ENCODE measurements at places on chromosomes 12 and 14.
A peak's percentile ranks its signal among the peaks of the same experiment; 100 is the strongest.

DNA sequence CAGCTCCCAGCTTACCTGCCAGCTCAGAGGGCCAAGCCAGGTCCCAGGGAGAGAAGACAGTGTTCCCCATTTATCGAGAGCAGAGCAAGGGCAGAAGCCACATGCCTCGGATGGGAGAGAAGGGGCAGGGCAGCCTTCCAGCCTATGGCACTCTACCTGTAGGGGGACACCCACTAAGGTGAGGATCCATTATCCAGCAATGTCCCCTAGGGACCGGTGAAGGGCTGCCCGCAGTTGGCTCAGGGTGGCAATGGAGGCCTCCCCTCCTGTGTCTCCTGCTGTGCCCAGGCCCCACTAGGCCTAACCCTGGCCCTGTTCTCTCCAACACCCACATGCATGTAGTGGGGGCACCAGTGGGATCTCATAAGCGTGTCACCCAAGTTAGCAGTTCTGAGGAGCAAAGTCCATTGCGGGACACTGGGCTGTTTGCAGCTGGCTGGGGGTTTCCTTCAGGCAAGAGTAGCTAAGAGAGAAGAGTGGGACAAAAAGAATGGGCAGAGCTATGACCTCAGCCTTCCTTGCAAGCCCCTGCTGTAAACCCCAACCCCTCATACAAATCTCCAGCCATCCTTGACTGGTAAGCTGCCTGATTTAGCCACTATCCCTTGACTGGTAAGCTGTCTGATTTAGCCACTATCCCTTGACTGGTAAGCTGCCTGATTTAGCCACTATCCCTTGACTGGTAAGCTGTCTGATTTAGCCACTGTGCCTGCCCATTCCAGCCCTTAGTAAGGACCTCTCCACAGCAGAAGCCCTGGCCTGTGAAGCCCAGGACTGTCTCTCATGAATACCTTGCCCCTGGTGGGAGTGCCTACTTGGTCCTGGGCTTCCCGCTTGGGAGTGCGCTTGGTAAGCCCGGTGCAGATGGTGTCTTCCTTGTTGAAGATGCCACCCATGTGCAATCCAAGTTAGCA, 5.2 kb upstream of the ASB2 start:
- no peak for DNase-seq

DNA sequence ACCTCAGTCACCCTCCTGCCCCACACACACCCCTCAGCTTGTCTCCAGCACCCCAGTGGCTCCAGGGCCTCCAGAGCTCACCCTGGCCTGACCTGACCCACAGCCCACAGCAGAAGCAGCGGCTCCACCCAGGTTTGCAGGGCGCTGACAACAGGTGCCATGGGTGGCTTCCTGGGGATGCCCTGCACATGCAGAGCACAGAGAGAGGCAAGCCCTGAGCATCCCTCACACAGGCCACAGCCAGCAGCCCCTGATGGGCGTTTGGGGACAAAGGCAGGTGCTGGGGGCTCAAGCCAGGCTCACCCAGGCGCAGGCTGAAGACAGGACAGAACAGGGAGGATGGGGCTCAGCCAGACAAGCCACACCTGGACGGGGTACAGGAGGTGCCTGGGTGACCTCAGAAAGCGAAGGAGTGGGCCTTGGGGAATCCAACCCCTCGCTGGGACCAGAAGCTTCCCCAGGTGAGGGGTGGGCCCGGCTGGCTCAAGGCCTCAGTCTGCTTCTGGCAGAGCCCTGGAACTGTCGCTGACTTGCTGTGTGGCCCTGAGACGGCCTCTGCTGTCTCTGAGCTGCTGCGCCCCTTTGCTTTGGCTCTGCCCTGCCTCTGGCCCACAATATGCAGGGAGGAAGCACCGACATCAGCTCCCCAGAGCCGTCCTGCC, 10.6 kb downstream of the ARL6IP4 start:
- DNase-seq, result no peak

- DNase-seq, result peak; percentile 40
Observed at GRCh38 chr12:92553389-92553788, 149.4 kb upstream of the PLEKHG7 start.

DNA sequence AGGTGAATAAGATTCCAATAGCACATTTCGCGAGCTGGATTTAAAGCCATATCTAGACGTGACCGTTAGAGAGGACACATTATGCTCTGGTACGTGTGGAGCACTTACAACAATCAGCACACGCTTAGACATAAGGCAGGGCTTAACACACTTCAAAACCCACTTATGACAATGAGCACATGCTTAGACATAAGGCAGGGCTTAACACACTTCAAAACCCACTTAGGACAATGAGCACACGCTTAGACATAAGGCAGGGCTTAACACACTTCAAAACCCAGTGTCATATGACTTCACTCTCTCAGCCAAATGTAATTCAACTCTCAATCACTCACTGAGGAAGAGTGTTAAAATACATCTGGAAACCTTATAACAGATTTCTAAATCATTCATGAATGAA, 11.2 kb upstream of the PLD4 start:
- no peak for DNase-seq

DNA sequence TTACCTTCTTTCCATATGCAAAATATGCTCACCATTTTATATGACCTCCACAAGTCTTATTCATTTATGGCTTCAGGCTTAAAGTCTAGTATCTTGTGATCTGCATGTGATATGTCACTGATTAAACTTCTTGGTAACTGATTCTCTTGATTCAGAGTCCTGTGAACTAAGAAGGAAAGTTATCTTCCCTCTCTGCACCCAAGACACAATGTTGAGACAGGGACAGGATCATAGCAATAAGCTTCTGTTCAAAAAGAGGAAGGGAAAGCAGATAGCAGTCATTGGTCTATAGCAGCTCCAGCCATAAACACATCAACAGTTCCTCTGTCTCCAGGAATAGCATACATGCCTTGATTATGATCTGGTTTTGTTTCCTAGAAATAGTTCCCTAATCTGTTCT, 103.1 kb downstream of the UNC79 start:
- DNase-seq, result no peak

GRCh38 chr14:90567991-90568390, 171.2 kb downstream of the CALM1 start:
- no peak for DNase-seq

GRCh38 chr14:97490521-97491070, 693.4 kb downstream of the VRK1 start:
- no peak for DNase-seq

DNA sequence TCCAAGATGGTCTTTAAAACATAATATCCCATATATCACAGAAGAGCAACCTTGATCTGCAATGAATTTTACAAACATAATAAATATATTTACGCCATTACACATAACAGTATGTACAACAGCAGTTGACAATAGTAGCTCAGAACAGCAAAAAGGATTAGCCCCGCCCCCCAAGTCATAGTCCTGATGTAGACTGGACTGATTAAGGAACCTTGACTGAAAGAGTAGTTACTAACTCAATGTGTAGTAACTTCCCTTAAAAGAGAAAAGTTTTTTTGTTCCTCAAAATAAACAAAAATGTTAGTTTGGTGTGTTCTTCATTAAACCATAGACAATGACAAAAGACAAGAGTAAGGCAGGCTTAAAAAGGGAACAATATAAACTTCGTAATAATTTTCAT, 44.5 kb downstream of the GTF2A1 start:
- DNase-seq, result no peak

GRCh38 chr14:69632164-69632563, 20.8 kb downstream of the SUSD6 start:
- no peak for DNase-seq

GRCh38 chr14:33850826-33851225, 100.0 kb downstream of the EGLN3 start:
- no peak for DNase-seq

GRCh38 chr12:26150736-26151450, 26.1 kb upstream of the BHLHE41 start:
- DNase-seq, result no peak

DNA sequence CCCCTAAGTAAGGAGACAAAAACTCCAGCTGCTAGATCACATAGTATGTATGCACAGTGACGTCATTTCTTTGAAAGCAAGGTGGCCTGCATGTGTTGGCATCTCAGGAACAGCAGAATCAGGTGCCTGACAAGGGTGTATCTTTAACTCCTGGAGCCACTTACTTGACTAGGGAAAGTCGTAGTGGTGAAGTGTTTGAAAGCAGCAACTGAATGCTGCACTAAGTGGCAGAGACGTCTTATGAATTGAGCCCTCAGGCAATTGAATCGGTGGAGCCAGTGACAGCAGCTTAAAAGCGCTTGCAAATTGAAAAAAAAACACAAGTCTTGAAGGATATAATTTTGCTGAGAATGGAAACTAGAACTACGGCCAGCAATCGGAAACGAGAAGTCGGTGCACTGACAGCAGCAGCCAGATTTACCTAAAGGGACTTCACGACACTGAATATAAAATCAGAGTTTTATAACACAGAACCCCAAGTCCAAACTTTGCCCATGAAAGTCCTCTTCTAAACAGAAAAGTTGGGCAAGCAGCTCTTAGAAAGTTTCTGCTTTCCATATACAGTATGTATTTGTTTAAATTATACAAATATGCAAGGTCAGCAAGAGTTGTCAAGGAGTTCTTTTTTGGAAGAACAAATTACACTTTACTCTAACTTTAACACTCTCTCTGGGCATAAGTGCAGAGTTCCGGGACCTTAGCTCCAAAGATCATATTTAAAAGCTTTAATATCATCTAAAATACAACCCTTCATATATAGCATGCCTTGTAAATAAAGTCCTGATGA, 1.1 kb downstream of the IGF1 start:
- DNase-seq, result no peak

DNA sequence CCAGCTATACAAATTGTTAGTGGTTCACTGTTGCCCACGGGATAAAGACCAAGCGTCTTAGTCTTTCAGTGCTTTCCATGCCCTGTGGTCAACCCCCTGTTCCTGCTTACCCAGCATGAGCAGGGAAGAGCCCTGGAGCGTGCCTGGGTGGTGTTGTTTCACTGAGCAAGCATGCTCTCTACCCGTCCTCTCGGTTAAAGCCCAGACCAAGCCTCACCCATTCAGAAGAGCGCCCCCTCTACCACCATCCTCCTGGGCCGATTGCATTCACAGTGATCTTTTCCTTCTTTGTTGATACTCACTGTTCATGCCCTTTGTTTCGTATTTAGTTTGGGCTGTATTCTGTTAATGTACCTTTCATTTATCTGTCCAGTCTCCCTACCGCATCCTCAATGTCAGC, 25.1 kb downstream of the DYRK4 start:
- DNase-seq, result no peak

- peak; percentile 50 for DNase-seq
Observed at GRCh38 chr12:121773011-121773777, 20.3 kb downstream of the RHOF start.

- DNase-seq, result no peak
Observed at GRCh38 chr12:105443802-105444652, 113.5 kb downstream of the C12orf75 start.

- DNase-seq, result peak; percentile 49
Observed at GRCh38 chr12:80053051-80053790, 46.1 kb upstream of the OTOGL start.

DNA sequence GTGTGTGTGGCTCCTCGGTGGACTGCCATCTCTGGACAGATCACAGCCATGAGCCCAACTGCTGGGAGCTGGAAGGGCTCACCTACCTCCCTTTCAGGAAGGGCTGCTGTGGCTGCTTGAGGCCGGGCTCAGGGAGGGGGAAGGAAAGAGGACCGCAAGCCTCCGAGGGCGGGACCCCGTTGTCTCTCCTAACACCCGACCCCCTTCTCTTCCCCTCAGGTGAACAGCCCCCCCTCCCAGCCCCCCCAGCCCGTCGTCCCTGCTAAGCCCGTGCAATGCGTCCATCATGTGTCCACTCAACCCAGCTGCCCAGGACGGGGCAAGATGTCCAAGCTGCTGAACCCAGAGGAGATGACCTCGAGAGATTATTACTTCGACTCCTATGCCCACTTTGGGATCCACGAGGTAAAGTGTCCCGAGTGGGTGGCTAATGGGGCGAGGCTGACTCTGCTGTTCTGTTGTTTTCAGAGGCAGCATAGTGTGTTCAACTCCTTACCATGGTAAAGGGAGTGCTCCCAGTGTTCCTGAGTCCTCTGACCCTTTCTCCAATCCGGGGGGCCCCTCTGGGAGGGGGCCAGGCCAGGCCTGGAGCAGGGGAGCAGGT, 49.5 kb downstream of the PRMT8 start:
- no peak for DNase-seq

- no peak for DNase-seq
Observed at GRCh38 chr12:54442961-54443360, 23.9 kb upstream of the ITGA5 start.

GRCh38 chr14:69137416-69137815, 15.5 kb downstream of the DCAF5 start:
- no peak for DNase-seq

GRCh38 chr14:99604766-99605298, 825 bp upstream of the CCDC85C start:
- DNase-seq, result no peak

DNA sequence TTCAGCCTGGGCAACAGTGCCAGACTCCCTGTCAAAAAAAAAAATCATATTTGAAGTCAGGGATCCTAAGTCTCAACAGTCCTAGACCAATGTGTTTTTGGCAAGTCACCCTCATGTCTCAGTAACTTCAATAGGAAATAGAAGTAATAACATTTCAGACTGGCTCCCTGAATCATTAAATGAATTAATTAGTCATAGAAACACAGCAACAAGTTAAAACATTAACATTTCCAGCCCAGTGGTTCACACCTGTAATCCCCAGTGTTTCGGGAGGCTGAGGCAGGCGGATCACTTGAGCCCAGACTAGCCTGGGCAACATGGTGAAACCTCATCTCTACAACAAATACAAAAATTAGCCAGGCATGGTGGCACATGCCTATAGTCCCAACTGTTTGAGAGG, 125.2 kb downstream of the GTF2A1 start:
- DNase-seq, result no peak

GRCh38 chr14:45290547-45290946, 37.5 kb upstream of the MIS18BP1 start:
- no peak for DNase-seq

- no peak for DNase-seq
Observed at GRCh38 chr14:105015242-105015641, 5.6 kb downstream of the CDCA4 start.

DNA sequence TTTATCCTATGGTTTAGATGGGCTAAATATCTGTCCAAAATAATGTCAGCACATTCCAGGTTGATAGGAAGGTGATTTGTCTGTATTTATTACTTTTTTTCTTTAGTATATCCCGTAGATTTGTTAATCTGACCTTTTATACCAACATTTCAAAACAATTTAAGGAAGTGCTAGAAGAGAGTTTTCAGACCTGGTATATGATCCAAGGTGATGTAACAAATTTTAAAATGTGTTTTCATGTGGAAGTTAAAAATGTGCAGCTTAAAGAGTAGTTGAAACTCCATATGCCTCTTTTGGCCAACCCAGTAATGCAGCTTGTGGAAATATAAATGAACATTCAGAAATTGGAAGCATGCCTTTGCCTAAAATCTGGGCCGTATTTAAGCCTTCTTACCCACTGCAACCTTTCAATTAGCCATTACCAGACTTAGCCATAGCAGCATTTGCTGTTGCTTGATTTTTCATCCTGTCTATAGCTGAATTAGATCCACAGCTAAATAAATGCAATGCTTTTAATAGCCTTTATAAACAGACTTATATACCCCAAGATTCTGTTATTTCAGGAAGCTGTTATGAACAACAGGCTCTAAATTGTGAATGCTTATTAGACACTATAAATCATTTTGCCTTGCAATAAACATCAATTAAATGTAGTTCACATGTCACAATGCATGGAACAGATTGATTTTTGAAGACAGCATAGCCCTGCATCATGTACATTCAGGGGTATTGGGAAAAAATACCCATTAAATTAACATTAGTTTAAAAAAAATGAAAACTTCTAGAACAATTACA, 271.2 kb downstream of the PDZRN4 start:
- DNase-seq, result no peak
